ENCODE measurements at places on chromosomes 3 and 15.

DNA sequence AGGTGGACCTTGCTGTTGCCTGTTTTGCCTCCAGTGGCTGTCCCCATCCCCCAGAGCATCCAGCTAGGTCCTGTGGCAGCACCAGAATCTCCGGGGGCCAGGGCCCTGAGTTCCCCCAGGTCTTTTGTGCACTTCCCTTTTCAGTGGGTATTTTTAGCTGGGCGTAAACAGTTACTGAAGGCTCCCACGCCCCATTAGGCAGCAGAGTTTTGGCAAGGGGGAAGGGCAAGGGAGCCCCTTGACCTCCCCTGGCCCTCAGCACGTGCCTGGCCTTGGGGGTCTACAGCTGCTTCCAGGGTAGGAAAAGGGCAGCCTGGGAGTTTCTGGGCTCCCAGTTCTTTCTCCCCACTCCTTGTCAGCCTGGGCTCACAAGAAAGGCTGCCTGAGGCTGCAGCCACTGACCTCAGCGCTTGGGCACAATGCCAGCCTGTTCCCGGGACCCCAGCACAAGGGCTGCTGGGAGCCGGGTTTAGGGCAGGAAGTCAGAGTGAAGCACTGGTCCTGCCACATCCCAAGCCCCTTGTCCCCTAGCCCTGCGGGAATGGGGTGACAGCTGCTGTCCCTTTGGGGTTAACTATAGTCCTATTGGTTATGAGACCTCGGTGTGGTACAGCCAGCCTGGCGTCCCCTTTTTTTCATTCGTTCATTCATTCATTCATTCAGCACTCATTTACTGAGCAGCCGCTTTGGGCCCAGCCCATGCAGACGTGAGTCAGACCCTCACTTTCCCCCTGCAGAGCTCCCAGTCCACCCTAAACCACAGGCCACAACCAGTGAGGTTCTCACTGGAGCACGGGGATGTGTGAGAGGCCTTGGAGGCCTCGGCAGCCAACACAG is 8.4 kb downstream of the CSK start:
- peak; percentile 91 for DNase-seq

- peak; percentile 47 for DNase-seq
These were observed 61.0 kb downstream of the GTPBP8 start for GRCh38 chr3:113051787-113052186.

DNA sequence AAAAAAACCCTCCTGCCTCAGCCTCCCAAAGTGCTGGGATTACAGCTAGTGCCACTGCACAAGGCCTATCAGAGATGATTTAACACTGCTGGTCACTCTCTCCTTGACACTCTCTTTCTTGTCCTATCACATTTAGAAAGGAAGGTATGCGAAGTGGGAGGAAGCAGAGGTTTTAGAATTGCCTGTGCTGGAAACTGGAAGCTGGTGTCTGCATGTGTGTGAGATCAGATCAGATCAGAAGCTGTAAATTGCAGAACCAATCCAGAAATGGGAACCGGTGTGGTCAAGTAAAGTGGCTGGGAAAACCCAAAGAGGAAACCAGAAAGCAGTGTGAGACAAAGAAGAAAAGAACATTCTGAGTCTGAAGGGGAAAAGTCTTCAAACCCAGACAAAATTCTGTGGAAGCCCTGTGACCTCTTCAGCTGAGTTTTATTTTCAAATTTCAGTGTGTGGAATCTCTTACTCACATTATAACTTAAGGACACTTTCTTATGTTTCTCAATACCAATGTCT is 2.8 kb downstream of the EFHB start:
- no peak for DNase-seq

GRCh38 chr3:192482809-192483208 is 244.5 kb downstream of the FGF12 start:
- peak; percentile 45 for DNase-seq

GRCh38 chr3:11601446-11602238 is 42.1 kb downstream of the VGLL4 start:
- DNase-seq, result peak; percentile 69

- DNase-seq, result no peak
These were observed 65.2 kb downstream of the TLE3 start for GRCh38 chr15:70032509-70032908.

- DNase-seq, result no peak
These were observed 18.5 kb downstream of the CLDN11 start for GRCh38 chr3:170437176-170437575.

GRCh38 chr15:27696530-27696929 is 402.6 kb downstream of the OCA2 start:
- no peak for DNase-seq

DNA sequence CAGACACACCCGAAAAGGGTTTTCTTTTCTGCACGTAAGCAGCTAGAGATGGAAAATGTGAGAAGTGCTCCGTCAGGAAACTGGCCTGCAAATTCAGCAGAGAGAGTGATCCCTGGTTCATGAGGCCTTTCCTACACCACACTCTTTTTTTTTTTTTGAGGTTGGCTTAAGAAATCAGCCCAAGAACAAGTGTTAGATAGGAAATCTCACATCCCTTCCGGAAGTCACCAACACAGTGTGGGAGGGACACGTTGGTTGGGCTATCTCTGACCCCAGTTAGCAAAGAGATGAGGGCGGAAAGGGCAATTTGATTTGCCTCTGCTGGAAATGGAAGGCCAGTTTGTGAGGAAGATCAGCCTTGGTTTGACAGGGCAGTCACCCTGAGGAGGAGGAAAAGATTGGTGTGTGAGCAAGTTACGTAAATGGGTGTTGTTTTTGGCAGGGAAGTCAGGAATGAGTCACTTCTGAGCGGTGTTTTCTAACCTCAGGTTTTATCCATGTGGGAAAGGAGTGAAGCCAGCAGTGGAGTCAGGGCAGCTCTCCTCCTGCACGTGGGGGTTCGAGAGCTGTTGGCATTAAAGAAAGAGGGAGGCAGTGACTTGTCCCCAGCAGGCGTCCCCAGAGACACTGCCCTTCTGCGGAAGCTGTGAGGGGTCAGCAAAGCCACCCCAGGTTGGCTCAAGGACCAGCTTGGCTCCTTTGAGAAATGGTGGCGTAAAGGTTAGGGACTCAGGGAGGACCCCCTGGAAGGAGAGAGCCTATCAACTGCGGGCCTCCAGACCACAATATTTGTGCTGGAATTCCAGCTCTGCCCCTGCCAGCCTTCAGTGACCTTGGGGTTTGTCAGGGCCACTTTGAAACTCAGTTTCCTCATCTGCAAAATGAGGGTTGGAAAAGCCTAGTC is 237.6 kb upstream of the BHLHE40 start:
- DNase-seq, result peak; percentile 100

DNA sequence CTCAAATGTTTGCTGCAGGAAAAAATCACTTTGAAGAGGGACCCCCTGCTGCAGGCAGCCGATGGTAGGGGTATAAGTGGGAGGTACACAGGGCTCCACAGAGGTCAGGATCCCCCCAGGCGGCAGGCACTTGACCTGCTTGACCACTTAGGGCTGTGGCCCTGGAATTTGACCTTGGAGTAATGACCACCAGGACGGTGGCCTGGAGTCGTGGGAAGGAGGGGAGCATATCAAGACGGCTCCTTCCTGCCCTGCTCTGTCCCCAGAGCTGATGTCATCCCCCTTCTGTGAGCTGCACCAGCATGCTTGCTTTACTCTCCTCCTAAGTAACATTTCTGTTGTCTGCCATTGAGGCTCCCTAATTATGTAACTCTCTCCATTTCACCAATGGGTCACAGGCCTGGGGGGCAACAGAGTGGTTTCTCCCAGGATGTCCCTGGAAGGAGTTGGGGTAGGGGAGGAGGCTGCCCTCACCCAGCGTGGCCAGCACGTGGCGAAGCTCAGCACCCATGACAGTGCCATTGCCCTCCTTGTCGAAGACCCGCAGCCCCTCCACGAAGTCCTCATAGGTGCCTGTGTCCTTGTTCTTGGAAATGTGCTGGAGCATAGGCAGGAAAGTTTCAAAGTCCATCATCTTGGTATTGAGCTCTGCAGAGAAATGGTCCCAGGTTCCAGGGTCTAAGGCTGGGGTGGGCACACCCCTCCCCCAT is 4.1 kb downstream of the MYL3 start:
- no peak for DNase-seq

DNA sequence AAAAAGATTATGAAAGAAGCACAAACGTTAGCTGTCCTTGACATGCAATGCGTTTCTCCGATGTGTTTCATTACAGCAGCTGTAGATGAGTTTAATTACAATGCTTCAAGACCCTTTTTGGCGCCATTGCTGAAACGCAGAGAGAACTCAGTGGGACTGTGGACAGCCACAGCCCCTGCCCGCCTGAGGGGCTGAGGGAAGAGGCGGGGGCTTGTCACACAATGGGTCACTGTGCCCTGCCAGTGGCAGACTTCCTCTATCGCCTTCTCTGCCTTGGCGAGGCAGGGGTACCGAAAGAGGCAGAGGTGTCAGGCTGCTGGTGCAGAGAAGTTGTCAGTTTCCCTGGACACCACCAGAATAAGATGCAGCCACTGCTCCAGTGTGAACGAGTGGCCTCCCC is 252.0 kb downstream of the NR2F2 start:
- DNase-seq, result no peak

DNA sequence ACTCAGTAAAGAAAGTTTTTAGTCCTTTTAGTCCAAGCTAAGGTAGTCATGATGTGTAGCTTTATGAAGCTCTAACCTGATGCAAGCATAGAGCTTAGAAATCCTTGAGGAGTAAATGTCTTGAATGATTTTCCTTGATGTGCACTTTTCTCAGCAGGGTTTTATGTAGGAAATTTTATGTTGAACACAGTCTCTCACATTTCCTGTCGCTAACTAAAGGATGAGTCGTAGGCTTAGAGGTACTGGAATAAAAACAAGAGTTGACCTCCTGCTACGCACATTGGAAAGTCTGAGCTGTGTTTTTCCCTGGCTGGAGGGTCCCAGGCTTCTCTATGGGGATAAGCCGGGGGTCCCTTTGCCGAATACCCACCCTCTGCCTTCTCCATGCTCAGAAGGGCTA is 34.7 kb upstream of the ZPLD1 start:
- peak; percentile 17 for DNase-seq

- DNase-seq, result no peak
These were observed 238.2 kb downstream of the TUSC7 start for GRCh38 chr3:116947809-116948208.

GRCh38 chr3:127570520-127570919 is 20.0 kb downstream of the TPRA1 start:
- no peak for DNase-seq

- no peak for DNase-seq
These were observed 3.8 kb downstream of the SHOX2 start for GRCh38 chr3:158102242-158103080.

DNA sequence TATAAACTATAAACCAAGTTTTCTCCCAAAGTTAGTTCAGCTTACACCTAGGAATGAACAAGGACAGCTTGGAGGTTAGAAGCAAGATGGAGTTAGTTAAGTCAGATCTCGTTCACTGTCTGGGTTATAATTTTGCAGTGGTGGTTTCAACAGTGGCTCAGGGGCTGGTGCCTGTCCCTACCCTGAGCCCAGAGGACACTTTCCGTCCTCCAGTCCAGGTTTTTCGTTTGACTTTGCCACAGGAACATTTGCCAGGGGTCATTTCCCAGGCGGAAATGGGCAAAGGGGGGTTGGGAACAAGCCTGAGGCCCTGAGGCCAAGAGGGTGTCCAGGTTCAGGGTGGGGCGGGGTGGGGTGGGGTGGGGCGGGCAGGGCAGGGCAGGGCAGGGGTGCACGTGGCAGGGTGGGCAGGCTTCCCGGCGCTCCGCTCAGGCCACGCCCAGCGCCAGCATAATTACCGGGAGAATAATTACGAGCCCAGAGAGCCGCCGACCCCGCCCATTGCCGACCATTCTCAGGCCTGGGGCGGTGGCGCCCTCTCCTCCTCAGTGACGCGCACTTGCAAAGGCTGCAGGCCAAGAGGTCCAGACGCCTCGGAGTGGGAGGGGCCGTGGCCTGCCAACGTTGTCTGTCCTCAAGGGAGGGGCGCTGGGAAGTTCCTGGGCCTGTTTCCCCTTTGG is 70.4 kb downstream of the KLF13 start:
- DNase-seq, result peak; percentile 51
